LNCaP clone FGC (cell line): ENCODE measurements at places on chromosomes 1 and 21.

DNA sequence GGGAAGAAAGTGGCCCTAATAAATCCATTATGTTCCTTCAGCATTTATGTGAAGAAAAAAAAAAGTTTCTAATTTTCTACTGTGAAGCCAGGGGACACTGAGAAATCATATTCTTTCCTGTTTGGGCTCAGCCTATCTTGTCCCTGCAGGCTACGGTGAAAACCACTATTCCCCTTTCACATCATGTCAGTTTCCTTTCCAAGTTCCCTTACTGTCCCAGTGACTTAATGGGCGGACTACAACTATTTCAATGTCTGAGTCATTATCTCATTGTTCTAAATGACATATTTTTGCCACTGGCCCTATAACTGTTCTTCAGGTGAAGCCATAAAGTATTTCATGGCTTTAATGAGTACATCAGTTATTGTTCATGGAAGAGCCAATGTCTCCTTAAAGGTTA is 71.3 kb upstream of the BEND5 start:
- DNase-seq: no peak

- DNase-seq: peak; percentile 18
Observed at GRCh38 chr1:12161662-12162458, 4.9 kb upstream of the TNFRSF1B start.

GRCh38 chr1:22788254-22788661 is 77.6 kb downstream of the EPHB2 start:
- DNase-seq: no peak

GRCh38 chr1:181423301-181423918 is 59.9 kb upstream of the CACNA1E start:
- peak; percentile 51 for DNase-seq

- DNase-seq: no peak
Observed at GRCh38 chr21:45508607-45509565, 33.4 kb downstream of the SLC19A1 start.

DNA sequence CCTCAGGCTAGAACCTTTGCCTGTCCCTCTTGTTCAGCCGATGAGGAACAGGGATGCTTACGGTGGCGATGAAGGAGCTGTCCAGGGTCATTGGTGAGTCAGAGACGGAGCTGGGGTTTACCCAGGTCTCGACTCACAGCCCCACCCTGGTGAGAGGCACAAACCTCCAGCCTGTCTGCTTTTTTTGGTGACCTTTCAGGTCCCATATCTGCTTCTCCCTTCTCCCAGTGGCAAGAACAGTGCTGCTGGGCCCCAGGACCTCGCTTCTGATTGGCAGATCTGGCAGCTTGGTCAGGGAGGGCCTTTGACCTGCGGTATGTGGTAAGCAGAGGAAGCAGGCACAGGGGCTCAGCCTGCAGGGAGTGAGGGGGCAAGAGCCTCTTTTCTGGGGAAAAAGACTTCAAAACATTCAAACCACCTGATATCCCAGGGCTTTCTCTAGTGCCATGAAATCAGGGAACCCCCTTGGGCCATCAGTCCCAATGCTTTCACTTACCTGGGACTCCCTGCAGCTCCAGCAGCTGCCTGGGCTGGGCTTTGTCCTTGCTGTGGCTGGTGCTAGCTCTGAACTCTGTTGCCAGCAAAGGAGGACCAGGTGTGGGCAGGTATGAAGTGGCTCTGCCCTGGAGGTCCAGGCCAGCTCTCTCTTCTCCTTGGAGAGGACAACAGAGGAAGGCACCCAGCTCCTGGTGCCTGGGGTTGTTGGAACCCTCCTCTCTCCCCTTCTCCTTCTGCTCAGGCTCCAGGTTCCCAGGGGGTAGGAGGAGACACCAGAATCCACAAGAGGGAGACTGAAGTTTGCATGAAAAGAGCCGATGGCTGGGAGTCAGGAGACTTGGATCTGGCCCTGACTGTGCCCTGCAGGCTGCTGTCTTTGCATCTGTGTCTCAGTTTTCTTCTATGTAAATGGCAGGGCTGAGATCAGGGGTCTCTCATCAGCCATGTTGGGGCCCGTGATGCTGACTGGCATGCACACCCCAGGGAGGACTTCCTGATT is 41.4 kb downstream of the TRIM62 start:
- no peak for DNase-seq

GRCh38 chr1:1777583-1777899 is 729 bp downstream of the NADK start:
- DNase-seq: no peak
